ENCODE measurements at places on chromosomes 2 and 18. TPM values are rescaled to one million over a fixed set of nuclear protein-coding genes. Genes with fewer than 3 reads are reported as not detected.

The MC2R gene
- total RNA-seq = not detected

The FBXO36 gene
- total RNA-seq = 1.9 TPM

GRCh38 chr2:181471783-181472182 lies 14.6 kb downstream of the ITGA4 start:
- DNase-seq = peak; percentile 45

DNA sequence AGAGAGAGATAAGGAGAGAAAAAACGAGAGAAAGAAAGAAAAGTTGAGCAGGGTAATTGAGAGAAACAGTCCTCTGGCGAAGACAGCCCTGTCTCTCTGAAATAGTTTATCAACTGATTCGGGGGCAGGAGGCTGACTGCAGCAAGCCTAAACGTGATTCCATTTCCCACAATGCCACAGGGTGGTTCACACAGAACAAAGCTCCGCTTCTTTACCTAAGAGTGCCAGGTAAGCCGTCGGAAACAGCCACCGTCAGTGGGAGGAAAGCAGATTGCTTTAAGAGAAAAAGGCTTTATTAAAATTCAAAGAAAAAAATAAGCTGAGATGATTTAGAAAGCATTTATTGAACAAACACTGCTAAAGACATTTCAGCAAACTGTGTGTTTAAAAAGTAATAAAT lies 271.4 kb upstream of the POU3F3 start:
- DNase-seq = no peak

DNA sequence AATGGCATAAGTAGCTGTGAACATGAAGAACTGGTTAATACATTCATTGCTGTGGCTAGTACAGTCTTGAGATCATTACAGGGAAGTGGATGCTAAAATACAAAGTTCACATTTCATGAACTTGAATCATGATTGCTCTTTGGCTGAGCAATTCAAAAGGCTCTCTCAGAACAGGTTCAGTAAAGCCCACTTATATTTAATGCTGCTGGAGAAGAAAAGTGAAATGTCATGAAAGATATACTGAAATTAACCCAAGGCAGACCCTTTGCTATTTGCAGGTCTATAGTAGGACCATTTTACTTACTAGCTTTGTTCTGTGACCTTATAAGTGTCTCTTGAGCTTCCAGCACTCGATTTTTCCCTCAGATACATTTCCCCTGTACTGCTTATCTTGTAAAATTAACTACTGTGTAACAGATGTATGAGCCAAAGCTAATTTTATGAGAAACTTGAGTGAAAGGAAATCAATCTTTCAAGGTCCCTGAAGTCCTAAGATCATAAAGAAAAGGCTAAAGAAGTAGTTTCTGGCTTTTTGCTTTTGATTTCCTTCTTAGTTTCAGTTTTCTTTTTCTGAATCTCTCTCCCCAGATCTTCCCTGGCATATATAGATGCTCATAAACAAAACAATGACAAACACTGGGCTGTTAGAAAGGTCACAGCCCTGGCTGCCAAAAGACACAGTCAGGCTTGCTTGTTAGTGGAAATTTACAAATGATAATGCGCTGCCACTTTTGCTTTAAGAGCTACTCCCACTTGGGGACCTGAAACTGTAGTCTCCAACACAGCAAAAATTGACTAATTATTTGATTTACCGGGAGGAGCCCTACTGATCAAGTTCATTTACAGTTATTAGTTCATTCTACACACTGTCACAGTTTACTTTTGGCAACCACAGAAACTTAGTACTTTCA lies 132.7 kb upstream of the XPO1 start:
- peak; percentile 29 for DNase-seq

Data from astrocyte (in vitro differentiated cells and primary cell).